Stimulated activated CD8-positive, alpha-beta memory T cell treated with anti-CD3 and anti-CD28 coated beads, Interleukin-15, amount 100 ng/mL, for 24 hours (primary cell): ENCODE measurements at places on chromosomes 5 and 9.

GRCh38 chr9:120713257-120714087 lies 798 bp downstream of the MEGF9 start:
- DNase-seq = no peak

DNA sequence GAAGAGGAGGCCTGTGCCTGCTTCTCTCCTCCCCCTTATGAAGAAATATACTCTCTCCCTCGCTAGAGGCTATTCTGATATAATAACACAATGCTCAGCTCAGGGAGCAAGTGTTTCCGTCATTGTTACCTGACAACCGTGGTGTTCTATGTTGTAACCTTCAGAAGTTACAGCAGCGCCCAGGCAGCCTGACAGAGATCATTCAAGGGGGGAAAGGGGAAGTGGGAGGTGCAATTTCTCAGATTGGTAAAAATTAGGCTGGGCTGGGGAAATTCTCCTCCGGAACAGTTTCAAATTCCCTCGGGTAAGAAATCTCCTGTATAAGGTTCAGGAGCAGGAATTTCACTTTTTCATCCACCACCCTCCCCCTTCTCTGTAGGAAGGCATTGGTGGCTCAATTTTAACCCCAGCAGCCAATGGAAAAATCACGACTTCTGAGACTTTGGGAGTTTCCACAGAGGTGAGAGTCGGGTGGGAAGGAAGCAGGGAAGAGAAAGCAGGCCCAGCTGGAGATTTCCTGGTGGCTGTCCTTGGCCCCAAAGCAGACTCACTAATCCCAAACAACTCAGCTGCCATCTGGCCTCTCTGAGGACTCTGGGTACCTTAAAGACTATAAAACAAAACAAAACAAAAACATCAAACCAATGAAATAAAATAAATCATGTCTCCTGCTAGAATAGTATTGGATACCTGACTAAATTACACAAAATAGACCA lies 1.3 kb downstream of the TMEM174 start:
- no peak for DNase-seq

GRCh38 chr9:29564564-29564963 lies 1991.3 kb upstream of the C9orf72 start:
- no peak for DNase-seq

DNA sequence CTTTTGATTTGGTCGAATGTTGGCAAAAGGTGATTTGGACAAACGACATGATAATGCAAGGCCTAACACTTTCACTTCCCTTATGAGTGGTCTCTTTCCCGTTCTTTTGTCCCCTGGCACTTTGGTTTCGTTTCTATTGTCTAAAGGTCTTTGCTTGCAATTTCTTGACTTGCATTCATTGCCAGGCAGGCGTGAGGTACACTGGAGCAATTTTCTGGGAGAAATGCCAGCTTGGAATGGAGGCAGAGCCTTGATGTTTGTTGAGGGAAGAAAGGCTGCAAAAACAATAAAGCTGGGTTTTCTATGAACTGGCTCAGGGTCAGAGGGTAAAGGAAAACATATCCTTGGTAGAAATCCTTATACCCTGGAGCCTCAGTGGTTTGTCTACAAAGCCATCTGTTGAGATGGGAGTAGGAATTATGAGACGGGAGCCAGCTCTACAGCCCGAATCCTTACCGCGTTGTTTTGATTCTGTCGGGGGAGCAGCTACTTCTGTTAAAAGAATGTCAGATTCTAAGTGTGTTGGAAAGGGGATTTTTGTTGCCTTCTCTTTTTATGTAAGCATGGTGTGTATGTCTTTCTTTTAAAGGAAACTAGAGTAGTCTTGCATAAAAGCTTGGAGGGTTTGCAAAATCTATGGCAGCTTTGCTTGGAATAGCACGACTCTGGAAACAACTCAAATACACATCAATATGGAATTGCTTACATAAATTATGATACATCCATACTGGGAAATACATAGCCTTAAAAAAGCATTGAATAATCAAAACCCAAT lies 158.9 kb downstream of the RMI1 start:
- no peak for DNase-seq

DNA sequence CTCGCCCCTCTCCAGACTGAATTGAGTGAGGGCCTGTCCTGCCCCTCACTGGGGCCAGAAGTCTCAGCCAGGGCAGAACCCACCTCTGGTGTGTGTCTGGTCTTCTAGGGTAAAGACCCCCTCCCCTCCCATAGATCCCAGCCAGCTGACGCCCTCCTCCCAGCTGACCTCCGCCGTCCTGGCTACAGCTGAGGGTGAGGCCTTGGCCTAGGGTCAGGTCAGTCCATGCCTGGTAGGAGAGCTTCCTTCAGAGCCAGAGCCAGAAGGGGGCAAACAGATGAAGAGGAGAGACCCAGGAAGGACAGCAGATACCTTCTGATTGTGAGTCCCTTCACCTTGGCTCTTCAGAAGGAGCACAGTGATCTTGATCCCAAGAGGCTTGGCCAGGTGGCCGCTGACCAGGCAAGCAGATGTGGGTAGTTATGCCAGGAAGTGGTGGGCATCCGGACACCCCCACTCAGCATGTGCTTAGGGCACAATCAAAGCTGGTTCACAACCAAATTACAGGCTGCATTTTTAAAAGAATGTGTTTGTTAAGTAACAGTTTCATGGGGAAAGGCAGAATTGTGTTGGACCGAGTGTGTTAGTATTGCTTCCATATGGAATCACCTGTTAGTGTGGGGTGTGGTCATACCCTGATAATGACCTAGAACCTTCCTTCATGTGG lies 29.9 kb downstream of the JADE2 start:
- DNase-seq = no peak

DNA sequence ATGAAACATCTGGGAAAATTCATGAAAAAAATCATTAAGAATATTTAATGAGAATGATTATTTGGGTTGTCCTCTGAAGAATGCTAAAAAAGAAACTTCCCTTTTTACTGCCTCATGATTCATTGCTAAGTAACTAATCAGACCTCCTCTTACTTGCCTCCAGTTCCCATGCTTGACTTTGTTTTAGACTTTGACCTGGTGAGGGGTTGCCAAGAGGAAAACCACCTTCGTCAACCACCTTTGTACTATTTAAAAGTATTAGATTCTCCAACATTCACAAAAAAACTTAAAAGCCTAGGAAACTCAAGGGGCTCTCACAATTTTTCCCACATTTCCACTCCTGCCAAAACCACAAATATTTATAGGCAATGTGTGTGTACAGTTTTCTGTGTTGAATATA lies 115.2 kb upstream of the ST8SIA4 start:
- DNase-seq = no peak

- DNase-seq = no peak
Measured at GRCh38 chr5:107557051-107557658, 113.6 kb downstream of the EFNA5 start.

GRCh38 chr5:1385395-1386273 lies 40.7 kb upstream of the CLPTM1L start:
- peak; percentile 59 for DNase-seq

GRCh38 chr9:126338945-126339344 lies 12.3 kb downstream of the MVB12B start:
- DNase-seq = no peak

DNA sequence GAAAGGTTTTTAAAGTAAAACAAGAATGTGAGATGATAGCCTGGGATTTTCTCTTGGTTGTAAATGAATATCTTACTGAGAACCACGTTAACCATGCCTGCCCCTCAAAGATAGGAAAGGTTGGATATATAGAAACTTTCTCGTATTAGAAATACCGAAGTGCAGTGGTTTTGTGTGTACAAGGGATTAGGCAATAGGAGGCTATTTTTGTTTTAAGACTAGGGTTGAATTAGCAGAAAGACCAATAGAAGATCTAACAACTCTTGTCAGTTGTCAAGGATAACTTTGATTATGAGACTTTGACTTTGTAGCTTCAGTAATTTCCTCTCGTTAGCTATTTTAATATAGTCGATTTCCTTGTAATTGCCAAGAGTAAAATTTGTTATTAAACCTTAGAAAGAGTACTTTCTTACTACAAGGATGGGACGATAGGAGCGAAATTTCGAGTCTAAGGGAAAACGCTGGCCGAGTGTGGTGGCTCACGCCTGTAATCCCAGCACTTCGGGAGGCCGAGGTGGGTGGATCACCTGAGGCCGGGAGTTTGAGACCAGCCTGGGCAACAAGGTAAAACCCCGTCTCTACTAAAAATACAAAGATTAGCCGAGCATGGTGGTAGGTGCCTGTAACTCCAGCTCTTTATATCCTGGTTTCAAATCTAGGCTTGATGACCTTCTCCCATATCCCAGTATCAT lies 838 bp downstream of the POLK start:
- no peak for DNase-seq

DNA sequence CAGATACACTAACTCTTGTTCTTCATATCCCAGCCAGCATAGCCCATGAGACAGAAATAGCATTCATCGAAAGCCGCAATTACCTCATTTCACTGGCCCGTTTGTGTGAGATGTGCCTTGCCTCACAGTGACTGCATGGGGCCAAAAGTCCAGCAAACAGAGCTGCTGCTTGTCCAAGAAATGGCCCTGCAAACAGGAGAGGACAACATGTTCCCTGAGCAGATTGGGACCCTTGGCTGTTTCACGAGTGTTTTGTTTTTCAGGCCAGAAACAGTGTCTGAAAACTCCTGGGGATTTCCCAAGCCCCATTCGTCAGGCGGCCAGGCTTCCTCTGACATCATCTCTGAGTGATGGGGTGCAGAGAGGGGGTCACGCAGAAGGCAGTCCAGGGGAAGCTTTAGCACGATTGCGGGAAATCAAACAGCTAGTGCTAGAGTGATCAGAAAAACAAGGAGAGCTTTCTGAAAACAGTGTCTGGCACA lies 503.6 kb upstream of the PAPPA start:
- DNase-seq = no peak

- no peak for DNase-seq
Measured at GRCh38 chr9:125972012-125972729, 225.0 kb downstream of the PBX3 start.

DNA sequence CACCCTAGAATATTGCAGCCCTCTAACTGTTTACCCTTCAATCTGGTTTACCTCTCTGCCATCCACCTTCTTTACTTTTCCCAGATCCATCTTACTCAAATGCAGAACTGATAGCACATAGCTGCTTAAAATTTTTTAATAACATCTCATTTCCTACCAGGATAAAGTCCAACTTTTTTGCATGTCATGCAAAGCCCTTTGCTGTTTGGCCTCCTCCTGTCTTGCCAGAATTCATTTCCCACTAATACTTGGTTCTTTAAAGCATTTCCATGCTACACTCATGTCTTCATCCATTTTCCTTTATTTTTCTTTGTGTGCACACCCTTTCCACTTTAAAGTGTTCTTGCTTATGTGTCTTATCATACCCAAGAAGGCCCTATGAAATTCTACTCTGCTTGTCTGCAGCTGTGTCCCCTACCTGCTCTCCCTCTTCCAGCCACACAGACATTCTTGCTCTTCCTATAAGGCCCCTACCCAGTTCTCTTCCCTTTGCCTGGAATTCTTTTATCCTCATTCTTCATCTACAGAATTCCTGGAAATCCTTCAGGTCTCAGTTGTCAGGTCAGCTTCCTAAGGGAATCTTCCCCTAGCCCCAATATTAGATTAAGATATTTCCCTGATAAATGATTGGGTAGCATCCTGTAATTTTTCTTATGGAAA lies 50.3 kb downstream of the TLE4 start:
- no peak for DNase-seq

DNA sequence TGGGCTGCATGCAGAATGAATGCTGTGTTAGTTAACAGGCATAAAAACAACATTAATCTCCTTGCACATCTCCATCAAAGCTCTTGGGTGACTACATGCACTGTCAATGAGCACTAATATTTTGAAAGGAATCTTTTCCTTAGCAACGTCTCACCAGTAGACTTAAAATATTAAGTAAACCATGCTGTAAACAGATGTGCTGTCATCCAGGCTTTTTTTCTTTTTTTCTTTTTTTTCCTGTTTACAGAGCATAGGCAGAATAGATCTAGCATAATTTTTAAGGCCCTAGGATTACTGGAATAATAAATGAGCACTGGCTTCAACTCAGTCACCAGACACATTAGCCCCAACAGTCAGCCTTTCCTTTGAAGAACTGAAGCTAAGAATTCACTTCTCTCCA lies 36.3 kb downstream of the UBQLN1 start:
- no peak for DNase-seq

- DNase-seq = no peak
Measured at GRCh38 chr5:109660301-109660700, 29.4 kb upstream of the MAN2A1 start.

DNA sequence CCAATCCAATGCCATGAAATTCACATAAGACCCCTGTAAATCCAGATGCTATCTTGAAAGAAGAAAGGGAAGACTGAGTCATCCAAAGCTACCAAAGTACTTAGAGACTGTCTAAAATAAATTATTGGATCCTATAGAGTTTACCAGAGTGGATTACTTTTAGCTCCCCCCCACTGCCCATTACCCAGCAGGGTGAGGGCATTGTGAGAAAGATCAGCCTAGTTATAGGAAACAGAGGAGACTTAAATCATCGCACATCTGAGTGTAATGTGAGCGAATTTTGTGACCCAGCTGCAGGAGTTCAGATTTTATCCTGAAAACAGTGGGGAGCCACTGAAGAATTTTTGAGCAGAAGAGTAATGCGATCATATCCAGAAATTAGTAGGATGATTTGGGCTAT lies 1.6 kb upstream of the ENHO start:
- no peak for DNase-seq

DNA sequence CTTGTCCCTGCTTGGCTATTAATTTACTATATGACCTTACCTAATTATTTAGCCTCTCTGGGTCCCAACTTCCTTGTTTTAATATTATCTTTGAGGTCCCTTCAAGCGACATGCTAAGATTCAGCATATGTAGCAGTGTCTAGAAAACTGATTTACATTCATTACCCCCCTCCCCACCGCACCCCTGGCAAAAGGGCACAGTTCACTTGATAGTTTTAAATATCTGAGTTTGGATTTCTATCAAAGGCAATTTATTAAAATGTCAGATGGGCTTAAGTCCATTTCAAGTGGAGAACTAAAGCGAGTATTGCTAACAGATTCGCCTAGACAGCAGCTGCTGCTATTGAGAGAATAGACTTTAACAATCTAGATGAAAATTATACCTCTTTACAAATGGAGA lies 3.9 kb downstream of the CEMIP2 start:
- DNase-seq = no peak

DNA sequence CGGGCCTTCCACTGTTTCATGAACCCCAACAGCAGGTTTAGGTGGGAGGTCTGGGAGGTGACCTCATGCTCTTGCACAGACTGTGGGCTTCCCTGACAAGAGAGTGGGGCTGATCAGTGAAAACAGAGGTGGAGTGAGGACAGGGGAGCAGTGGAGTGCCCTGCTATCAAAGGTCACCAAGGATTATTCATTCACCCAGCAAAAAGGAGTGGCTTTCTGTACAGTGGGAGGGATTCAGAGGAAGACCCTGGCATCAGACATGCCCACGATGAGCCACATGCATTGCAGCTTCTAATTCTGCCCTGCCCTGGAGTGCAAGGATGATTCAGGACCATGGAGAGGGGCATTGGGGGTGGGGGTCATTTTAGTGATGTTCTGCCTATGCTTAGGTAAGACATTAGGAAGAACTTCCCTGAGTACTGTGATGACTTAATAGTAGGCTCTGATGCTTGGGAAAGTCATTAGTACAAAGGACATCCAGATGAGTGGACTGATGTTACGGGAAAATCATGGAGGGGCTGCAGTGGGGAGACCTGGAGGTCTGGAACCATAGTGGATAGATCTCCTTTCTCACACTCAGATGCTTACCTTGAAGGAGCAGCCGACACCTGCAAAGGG lies 12.8 kb downstream of the TRAF1 start:
- DNase-seq = no peak

GRCh38 chr9:24500761-24501160 lies 44.9 kb downstream of the IZUMO3 start:
- DNase-seq = no peak

- DNase-seq = no peak
Measured at GRCh38 chr9:132833550-132834121, 44.4 kb downstream of the AK8 start.

- no peak for DNase-seq
Measured at GRCh38 chr9:114169952-114170770, 14.8 kb downstream of the COL27A1 start.
